Hematopoietic multipotent progenitor cell treated with erythropoietin and hydrocortisone succinate and interleukin-3 and kit ligand, for 4 days (in vitro differentiated cells): ENCODE measurements at places on chromosomes 5 and 9.

DNA sequence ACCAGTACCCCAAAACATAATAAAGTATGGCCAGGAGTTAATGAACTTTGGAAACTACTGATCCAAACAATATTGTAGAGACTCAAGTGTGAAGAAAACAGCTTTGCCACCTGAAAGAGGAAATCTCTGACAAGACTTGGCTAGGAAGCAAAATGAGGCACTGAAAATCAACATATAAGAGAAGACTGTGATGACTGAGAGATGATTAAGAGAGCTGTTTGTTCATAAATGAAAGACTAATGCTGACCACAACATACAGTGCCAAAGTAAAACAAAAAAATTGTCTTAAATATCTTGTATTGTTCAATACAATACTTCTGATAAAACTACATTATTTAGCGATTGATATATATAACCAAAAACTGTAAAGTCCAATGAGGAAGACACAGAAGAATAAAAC, 7.2 kb downstream of the RC3H2 start:
- no peak for DNase-seq

DNA sequence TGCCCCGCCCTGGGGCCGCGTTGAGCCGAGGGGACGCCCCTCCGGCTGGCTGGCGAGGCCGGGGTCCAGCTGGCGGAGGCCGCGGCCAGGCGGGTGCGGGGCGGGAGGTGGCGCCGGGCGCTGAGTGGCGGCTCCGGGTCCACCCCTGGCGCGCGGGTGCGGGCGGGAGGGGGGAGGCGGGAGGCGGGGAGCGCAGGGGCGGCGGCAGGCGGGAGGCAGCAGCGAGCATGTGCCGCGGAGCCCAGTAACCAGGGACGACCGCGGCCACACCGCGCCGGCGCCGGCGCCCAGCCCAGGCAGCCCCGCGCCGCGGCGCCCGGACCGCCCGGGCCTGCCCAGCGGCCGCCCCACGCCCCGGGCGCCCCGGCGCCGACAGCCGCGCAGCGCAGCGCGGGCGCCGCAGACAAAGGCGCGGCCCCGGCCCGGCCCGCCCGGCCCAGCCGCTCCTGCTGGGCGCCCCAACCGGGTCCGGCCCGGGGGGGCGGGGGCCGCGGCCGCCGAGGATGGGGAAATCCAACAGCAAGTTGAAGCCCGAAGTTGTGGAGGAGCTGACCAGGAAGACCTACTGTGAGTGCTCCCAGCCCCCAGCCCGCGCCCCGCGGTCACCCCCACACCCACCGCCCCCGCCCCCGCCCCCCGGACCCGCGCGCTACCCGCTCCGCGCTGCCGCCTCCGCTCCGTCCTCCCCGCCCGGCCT, at the start of gene NCS1:
Gene NCS1, plus strand, starts transcription at position 244 of the 697 bp plus-strand sequence. Its CDS starts 260 bp downstream, at position 504.
- DNase-seq: peak; percentile 81

- no peak for DNase-seq
Measured at GRCh38 chr9:137272241-137273094, 5.1 kb upstream of the TOR4A start.

DNA sequence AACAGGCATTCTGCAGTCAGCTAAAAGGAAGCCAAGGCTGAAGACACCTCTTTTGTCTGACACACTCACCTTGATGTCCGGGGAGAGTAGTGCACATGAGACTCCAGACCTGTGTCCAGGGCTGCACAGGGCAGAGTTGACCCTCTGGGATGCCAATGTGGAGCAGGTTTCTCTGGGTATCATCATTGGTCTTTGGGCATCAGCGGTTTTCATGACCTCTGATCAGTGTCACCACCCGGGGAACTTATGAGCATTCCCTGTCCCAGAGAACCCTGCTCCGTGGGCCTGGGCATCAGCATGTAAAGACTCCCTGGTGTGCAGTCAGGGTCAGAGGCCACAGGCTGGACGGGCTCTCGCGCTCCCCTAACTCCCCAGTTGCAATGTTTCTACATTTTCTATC, 80.2 kb downstream of the NSUN2 start:
- DNase-seq: no peak
